Right forelimb (tissue), 1 donor: ENCODE measurements at places on chromosomes 4 and X.
A peak's percentile ranks its signal among the peaks of the same experiment; 100 is the strongest.

DNA sequence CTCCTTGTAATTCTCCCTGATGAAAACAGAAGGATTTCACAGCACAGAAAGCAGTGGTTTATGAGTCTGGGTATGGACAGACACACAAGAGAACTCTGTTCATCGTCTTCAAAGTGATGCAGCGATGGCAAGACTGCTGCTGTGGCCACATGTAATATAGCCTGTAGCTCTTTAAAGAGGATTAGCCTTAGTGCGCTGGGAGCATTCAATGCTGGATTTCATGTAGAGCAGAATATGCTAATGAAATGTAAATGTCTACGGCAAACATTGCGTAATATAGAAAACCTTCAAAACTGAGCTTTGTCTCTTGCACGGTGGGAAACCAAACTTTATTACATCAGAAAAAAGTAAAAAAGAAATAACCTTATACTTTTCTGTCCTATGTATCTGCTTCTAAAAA lies 42.9 kb downstream of the ALPK1 start:
- DNase-seq: no peak

GRCh38 chr4:128168701-128169100 lies 107.6 kb downstream of the LARP1B start:
- DNase-seq: no peak

DNA sequence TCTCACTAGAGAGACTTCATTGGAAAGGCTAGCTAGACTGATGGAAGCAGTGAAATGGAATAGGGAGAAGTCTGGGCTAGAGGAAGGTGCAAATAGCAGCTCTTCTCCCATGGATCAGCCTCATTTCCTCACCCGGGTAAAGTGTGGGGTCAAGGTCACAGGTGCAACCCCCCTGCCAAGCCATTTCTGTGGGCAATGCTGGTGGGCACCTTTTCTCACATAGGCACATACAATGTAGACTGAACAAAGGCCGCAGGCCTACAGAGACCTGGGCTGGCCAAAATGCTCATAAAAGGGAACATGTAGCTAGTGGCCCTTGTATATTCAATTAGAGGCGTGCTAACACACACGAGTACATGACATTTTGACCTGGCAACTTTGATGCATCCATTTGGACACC lies 71.5 kb upstream of the EFNB1 start:
- no peak for DNase-seq

GRCh38 chr4:65083076-65083475 lies 587.2 kb downstream of the EPHA5 start:
- DNase-seq: no peak

GRCh38 chrX:131301155-131301554 lies 12.0 kb upstream of the IGSF1 start:
- no peak for DNase-seq

GRCh38 chr4:81687471-81687870 lies 215.8 kb upstream of the RASGEF1B start:
- no peak for DNase-seq

- no peak for DNase-seq
Observed at GRCh38 chr4:62191451-62192240, 991.5 kb downstream of the ADGRL3 start.

DNA sequence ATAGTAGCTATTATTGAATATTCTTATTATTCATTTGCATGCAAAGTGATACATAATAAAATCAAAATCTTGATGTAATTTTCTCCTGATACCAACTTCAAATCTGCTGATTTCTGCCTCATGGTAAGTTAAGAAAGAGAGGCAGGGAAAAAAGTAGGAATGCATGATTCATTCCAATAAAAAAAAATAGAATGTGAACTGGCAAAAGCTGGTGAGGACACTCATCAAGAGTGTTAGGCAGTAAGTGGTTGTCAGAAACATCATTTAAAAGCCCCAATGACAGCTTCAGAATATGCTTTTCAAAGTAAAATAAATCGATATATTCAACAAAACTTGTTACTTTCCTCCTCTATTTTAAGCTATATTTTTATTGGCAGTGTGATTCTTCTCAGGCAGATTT lies 979.1 kb downstream of the TECRL start:
- DNase-seq: no peak

GRCh38 chr4:102809691-102810090 lies 17.7 kb downstream of the UBE2D3 start:
- DNase-seq: no peak

DNA sequence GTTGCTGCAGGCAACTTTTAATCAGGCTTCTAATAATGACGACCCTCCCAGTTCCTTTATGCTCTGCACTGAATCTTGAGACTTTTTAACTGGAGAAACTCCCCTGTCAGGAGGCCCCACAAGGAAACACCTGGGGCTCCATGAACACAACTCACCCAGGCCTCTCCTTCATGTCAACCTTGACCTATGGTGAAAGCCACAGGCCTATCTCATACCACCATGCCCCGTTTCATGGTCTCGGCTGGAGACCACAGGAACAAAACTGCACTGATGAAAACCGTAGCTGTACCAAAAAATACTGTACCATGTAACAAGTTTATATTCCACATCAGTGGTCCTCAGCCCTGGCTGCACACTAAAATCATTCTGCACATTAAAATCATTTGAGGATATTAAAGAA lies 57.0 kb downstream of the ZNF827 start:
- no peak for DNase-seq

DNA sequence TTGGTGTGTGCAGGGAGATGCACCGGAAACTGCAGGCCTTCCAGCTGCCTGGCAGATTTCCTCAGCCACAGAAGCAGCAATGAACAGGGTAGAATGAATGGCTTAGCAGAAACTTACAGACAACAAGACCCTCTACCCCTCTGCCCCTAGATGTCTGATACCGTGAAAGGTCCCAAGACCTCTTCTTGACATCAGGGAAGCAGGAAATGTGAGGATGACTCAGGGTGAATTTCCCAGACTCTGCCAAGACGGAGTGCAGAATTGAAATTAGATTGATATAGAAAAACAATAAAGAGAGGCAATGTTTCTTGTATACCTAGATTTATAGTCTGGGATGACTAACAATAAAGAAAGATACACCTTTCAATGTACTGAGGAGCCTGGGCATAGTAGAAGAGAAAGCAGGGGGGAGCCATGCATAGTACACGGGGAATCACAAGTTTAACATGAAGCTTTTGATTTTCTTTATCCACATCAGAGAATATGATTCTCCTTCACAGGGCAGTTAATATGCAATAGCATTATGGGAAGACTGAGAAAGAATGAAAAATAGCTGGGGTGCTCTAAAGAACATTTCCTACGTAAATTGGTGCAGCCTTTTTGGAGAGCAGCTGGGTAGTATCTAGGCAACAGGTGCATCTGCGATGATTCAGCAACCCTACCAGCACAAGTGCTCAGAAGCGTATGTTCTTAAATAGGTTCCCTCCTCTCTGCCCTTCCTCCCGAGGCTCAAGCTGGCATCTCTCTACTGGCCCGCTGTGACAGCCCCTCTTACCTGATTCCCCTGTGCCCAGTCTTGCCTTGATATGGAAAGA lies 18.3 kb upstream of the CXCR3 start:
- no peak for DNase-seq

- DNase-seq: no peak
Observed at GRCh38 chr4:109067508-109068235, 234.8 kb downstream of the COL25A1 start.

DNA sequence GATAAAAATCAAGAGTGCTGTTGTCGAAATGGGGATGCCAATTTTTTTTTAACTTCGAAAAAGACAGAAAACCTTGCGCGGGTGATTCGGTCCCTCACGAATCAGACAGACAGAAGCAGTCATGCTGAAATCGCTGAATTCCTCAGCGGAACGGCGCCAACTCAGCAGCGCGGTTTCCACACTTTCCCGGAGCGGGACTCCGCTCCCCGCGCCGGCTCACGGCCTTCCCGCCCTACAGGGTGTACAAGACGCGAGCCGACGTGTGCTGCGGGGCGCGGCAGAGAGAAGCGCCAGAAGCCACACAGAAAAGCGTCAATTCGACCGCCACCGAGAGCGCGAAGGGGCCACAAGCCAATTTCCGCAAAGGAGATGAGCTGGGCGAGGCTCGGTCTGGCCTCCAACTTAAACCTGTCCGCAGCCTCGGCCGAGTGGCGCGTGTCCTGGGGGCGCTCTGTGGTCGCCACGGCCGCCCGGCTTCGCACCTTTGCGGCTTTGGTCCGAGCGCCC lies 1.3 kb downstream of the NEXMIF start:
- DNase-seq: peak; percentile 46

DNA sequence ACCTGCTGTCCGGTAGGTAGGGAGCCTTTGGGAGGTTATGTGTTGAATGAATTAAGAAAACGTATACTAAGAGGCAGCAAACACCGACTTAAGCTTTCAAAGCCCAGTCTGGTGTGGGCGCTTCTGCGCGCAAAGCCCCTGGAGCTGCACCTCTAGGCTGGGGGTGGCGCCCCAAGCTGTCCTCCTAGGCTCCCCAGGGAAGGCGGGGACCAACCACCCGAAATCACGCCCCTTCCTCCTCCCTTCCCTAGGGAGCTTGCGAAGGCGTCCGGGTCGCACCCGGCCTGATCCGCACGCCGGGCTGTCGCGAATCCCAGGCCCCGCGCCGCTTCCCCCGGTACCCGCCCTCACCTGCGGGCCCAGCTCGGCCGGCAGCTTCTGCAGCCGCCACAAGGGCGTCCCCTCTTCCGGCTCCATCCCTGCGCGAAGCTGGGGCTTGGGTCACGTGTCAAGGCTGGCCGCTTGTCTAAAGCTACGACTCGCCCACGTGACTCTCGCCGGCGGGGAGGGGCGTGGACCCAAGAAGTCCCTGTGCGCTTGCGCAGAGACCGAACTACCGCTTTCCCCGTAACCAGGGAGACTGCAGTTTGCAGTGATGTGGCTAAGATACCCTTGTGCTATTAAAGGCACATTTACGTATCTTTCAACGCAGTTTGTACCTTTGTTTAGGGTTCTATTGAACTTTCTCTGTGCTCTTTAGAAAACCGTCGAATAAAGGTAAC lies at the start of gene COMMD8:
COMMD8 (minus strand) TSS at position 468 of the 722 bp plus-strand sequence; CDS start at position 417, 51 bp downstream.
- peak; percentile 96 for DNase-seq

DNA sequence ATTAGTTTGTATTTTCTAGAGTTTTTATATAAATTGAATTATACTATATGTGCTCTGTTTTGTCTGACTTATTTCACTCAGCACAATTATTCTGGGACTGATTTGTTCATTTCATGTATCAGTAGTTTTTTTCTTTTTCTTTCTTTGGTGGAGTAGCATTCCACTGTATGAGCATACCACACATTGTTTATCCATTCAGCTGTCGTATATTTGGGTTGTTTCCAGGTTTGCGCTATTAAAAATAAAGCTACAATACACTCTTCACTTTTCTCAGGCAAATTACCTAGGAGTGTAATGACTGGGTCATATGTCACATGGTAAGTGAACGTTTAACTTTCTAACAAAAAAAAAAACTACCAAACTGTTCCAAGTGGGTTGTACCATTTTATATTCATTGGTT lies 9.6 kb upstream of the OTUD4 start:
- DNase-seq: no peak

DNA sequence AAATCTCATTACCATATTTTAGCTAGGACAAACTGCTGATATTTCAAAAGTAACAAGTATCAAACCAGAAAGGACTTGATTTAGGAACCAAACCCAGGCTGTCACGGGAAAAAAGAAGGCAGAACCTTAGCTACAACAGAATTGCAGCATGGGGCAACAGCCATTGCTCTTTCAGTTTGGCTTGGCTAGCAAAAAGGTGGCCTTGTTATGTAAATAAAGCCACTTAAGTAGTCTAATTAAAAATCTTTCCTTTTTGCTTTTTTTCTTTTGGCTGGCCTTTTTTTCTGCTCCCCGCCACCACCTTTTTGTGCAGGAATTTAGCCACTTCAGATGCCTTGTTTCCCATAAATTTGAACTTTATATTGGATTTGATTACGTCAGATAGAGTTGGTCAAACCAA lies 235.9 kb downstream of the CPXCR1 start:
- DNase-seq: no peak

- DNase-seq: no peak
Observed at GRCh38 chr4:20395160-20395773, 143.6 kb downstream of the SLIT2 start.

DNA sequence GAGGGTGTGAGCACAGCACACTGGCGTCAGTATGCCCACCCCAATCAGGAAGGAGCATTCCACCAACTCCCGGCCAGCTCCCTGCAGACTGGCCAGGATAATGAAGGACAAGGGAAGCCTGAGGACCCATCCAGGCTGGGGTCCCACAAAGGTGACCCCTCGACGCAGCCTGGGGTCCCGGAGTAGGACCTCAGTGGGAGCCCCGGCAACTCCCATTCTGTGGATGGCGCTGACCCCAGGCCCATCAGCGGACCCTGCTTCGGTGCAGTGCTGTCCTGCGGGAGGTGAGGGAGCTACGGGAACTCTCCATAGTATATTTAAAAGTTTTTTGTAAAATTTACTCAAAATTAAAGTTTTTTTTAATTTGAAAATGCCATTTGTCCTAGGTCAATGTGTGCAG lies 137.7 kb upstream of the NKX1-1 start:
- DNase-seq: no peak
